ENCODE measurements at places on chromosomes 11 and 22.

DNA sequence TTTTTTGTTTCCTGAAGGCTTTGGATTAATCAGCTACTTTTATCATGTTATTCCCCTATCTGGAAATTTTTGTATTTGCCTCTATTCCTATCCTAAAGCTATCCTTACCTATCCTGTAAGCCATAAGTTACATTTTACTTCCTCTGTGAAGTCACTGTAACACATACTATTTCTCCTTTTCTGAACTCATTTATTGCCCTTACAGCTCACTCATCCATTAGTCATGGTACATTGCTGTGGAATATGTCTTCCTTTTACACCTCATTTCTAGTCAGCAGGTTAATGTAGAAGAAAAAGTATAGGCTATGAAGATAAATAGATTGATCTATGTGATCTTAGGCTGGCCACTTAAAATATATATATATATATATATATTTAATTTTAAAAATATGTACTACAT lies 28.0 kb downstream of the SWAP70 start:
- no peak for DNase-seq

- no peak for DNase-seq
Measured at GRCh38 chr11:83613767-83614121, 327.6 kb upstream of the CCDC90B start.

DNA sequence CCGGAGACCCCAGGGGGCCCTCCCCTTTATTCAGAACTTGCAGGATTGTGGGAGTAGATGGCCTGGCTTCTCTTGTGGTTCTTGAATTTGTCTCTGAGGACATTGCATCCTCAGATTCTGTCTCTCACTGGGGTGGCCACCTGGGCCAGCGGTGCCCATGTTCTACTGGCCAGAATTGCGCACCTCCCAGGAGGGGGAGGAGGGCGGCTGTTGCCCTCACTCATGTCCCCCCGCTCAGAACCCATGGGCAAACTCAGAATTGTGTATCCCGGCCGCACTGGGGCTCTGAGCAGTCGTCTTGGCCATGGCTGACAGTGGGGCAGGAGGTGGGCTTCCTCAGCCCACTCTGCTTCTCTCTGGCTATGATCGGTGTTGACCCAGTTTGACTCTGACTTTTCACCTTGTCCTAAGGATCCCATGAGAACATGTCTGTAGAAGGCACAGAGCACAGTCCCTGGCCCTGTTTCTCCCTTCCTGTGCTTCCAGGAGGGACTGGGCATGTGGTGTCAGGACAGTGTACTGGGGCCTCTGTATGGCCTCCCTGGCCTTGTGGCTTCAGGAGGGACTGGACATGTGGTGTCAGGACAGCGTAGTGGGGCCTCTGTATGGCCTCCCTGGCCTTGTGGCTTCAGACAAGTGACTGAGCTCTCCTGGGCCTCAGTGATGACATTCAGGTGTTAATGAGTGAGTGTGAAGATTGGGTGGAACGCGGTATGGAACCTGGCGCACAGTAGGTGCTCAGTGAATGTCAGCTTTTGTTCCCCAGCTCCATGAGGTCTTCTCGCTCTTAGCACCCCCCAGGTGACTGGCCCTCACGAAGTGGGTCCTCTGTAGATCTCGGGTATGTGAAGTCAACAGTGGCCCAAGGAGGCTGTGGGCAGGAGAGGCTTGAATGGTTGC lies 99.3 kb downstream of the TBC1D22A start:
- no peak for DNase-seq

DNA sequence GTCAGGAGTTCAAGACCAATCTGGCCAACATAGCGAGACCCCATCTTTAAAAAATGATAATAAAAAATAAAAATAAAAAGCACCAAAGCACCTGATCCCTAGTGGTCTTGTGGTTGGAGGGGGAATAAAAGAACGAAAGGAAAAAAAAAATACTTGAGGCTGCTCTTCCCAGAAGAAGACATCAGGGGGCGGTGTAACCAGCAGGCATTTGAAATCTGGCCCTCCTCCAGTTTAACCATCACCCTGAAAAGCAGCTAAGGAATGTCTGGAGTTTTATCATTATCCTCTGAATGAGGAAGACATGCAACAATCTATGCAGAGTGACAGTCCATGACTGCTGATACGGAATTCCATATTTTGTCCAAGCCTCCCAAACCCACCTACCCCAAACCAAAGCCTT lies 5.6 kb upstream of the KCTD17 start:
- DNase-seq, result no peak

DNA sequence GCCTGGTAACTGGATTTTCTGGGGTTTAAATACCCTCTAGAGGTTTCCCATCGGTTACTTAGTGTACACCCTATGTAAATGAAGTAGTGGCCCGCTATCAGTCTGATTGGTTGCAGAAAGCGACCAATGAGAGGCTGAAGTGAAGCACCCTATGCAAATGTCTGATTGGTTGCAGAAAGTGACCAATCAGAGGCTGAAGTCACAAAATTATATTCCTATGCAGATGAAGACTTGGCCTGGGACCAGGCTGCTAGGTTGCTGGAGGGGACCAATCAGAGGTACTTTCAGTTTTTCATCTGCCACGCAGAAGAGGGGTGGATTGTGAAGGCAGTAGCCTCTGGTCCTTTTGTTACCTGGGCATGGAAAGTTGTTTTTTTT lies 134.8 kb downstream of the TBC1D22A start:
- DNase-seq, result no peak

- DNase-seq, result no peak
Measured at GRCh38 chr11:19627566-19627965, 85.1 kb upstream of the NAV2 start.

DNA sequence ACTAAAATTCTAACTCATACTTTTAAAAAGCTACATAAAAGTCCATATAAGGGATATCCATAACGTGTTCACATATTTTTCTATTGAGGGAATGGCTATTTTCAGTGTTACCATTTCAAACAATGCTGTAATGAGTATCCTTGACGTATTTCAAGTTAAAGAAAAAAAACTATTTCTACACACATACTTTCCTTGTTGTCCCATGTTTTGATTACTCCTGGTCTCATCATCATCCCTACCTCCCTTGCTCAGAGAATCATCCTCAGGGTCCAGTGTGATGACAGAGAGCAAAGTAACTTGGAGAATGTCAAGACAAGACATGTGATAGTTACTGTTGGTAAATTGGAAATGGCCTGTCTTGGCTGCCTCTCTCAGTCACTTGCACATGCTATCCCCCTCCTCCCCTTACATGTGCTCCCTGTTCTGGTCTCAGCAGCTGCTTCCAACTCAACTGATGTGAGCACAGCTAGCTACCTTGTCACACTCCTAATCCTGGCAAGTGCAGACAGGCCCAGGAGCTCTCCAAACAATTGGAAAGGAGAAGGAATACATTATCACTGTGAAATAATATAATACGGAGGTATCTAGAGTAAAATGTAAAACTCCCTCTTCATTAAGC lies 21.8 kb downstream of the NUMA1 start:
- DNase-seq, result no peak

DNA sequence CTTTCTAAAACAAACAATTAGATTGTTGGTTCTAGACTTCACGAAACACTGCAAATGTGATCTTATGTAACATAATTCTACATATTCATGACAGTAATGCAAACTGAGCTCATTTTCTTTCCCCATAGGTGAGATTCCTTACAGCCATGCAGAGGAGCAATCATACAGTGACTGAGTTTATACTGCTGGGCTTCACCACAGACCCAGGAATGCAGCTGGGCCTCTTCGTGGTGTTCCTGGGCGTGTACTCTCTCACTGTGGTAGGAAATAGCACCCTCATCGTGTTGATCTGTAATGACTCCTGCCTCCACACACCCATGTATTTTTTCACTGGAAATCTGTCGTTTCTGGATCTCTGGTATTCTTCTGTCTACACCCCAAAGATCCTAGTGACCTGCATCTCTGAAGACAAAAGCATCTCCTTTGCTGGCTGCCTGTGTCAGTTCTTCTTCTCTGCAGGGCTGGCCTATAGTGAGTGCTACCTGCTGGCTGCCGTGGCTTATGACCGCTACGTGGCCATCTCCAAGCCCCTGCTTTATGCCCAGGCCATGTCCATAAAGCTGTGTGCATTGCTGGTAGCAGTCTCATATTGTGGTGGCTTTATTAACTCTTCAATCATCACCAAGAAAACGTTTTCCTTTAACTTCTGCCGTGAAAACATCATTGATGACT lies 1.5 kb downstream of the OR9G1 start:
- DNase-seq, result no peak

DNA sequence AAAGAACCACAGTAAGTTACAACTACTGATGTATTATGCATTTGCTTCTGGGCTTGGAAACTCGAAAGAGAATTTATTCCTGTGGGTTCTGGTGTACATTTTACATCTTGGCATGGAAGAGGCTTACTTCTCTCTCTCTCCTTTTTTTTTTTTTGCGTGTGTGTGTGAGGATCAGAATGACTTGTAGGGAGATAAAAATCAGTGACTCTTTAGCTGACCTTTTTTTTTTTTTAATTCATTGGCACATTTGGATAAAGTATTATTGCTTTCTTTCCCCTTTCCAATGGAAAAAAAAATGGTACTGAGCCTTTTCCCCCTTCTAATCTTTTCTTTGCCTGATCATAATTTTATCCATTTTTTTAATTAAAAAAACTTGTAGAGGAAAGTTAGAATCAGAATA lies 43.5 kb downstream of the EXT2 start:
- DNase-seq, result no peak

DNA sequence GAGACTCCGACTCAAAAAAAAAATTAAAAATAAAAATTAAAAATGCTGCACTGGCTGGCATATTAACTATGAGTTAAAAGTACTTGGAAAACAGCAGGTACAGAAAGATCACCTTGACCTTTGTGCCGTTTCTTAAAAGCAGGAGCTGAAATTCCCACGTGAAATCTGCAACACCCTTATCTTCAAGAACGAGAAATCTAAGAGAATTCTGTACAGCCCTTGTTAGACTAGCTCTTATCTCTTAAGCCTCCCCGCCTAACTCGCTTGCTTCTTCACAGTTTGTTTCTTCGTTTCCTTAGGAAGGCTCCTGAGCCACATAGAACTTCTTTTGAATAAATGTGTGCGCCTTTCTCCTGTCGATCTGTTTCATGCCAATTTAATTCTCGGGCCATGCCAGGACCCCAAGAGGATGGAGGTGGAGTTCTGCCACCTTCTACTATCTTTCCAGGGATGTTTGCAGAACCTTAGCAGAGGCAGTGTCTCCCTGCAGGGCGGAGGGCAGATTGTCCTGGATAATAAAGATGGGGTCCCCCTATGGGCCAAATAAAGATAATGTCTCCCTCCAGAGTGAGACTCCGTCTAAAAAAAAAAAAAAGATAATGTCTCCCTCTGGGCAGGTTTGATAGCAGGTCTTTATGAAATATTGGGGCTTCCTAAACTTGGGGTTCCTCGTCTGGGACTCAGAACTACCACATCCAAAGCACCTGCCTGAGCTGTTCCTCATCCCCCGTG lies 27.4 kb upstream of the SYT8 start:
- DNase-seq, result no peak

- DNase-seq, result no peak
Measured at GRCh38 chr22:39469681-39470450, 13.1 kb downstream of the MGAT3 start.

DNA sequence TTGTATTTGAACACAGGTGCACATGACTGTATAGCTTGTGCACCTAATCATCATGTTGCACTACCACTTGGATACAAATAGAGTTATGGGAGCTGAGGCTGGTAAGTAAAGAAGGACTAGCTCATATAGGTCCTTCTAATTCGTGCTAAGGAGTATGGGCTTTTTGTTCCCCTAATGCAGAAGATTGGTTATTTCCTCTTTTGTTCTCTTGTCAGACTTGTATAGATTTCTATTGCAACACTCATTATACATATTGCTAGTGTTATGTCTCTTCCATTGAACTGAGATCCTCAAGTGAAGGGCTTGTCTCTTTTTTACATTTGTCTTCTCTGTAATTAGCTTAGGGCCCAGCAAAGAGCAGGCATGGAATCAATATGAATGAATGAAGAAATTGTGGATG lies 54.1 kb upstream of the ARHGAP20 start:
- no peak for DNase-seq

DNA sequence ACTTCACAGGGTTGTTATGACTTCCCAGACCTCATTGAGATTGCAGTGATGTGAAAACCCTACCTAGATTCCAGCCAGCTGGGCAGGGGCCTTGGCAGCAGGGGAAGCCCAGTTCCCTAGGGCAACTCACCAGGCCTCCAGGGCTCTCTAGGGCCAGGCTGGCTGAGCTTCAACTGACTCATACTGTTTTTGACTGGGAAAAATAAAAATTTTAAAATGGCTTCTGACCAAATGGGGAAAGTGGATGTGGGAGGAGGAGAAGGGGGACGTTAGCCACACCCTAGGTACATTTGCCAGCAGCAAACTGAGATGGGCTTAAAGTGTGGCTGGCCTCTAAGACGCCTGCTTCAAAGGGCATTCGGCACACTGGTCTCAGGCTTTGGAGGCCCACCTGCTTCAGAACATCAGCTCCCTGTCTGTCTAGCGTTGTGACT lies 39.0 kb downstream of the BMAL1 start:
- no peak for DNase-seq

DNA sequence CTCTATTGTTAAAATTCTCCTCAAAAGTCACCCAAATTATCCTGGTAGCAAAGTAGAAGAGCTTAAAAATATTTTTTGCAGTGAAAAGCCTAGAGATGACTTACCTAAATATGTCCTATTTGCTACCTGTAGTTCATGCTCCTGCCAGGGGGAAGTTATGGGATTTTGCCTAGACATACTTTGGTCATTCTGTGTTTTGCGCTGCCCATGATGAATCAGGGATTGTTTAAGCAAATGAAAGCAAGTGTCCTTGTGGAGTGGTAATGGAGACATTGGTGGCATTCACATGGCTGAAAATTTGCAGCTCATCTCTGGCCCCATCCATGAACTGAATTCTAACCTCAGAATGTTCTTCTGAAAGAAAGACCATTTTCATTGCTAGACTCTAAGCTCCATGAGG lies 14.6 kb upstream of the SESN3 start:
- no peak for DNase-seq

DNA sequence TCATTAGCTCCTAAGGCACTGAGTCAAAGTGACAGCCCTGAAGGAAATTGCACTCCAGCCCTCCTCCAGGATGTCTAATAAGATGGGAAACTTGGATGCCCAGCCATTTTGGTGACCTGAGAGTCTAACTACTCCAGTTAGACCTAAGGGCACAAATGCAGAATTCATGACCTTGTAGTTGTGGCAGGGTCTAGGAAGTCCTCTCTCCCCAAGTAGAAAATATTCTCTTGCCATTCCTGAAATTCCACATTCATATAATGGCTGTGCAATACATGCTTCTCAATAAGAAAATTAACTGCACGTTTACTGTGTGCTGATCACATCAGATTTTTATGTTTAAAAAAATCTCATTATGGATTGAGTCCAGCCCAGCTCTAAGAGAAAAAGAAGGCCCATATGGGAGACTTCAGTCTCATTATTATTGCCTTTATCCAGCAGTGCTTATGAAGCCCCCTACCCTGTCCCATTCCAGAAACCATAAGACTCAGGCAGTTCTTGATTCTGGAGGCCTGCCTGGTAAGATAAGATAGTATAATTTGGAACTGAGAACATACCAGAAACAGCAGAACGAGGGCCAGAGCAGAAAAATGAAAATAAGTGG lies 133.7 kb upstream of the LDLRAD3 start:
- DNase-seq, result no peak
